Fibroblast of lung (primary cell): ENCODE measurements at places on chromosomes 4 and X.

- DNase-seq, result no peak
Measured at GRCh38 chr4:25769251-25769650, 93.5 kb downstream of the SEL1L3 start.

DNA sequence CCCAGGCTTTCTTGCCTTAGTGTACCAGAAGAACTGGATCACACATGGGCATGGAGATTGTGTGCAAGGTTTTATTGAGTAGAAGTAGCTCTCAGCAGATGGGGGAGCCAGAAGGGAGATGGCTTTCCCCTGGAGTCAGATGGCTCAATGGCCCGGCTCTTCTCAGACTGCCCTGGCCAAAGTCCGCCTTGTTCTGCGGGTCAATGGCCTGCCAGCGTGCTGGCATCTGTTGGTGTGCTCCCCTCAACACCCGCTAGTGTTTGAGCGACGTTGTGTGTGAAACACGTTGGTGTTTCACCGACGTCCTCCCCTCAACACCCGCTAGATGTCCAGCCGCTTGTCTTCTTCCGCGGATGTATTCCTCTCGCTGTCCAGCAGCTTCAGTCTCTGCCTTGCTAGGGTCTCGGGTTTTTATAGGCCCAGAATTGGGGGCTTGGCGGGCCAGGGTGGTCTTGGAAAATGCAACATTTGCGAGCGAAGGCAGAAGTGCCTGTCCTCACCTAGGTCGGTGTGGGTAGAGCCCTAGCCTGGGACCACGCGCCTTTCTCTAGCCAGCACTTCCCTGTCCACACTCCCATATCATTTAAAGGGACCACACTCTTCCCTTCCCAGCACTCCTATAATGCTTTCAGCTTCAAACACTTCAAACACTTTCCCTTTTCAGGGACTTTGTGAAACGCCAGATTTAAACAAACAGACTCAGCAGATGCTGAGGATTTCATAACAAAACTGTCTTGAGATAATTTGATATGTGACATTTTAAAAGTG is 21.1 kb upstream of the PRKG2 start:
- no peak for DNase-seq

DNA sequence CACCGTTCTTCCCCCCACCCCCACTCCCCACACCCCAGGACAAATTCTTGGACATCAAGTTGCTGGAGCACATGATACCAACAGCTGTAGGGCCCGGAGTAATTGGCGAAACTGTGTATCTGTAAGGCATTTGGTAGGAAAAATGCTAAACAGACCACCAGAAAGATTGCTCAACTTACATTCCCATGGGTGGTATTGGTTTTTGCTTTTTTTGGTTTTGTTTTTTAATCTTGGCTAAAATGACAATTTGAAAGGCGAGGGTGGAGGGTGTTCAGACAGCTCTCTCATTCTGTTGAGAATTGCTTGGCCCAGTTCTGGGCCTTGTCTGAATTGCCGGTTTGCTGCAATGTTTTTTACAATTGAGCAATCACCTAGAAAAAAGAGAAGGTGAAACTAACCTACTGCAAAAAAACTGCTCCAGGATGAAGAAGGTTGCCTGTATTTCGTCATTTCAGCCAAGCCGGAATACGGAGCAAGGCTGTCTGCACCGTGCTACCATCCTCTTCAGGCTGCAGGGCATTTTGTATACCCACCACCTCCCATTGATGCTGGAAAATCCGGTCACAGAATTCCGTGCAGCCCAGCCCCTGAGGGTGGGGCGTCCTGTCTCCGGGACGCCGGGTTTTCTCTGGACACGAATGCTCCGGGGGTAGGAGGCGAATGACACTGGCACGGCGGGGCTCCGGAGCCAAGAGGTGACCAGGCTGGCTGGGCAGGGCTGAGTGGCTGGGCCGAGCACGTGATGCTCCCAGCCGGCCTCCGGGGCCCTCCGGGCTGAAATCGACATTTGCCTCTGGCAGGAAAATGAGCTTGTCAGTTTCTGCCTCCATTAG is at the start of gene CLCN4:
Gene CLCN4, plus strand, starts transcription at position 777 of the 833 bp plus-strand sequence. CDS start 28,058 bp downstream, outside the sequence.
- DNase-seq, result peak; percentile 25

DNA sequence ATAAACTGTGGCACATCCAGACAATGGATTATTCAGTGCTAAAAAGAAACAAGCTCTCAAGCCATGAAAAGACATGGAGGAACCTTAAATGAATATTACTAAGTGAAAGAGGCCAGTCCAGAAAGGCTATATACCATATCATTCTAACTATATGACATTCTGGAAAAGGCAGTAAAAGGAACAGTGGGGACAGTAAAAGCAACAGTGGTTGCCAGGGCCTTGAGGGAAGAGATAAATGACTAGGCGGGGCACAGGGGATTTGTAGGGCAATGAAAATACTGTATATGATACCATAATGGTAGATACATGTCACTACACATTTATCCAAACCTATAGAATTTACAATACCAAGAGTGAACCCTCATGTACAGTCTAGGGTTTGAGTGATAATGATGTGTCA is 115.3 kb downstream of the ATP8A1 start:
- no peak for DNase-seq

DNA sequence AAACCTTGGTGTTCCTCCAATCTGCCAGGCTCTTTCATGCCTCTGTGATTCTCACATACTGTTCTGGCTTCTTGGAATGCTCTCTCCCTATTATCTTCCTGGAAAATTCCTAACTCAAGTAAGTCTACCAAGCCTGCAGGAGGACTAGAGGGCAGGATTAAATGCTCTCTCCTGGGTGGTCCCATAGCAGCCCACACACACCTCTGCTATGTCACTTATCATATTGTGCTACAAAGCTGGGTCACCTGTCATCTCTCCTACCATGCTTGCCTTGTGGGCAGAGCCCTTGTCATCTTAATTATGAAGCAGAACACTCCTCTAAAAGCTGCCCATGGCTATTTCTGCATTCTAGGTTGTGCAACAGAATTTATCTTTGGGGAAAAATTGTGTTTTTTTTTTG is 344.5 kb upstream of the NOCT start:
- no peak for DNase-seq

- no peak for DNase-seq
Measured at GRCh38 chrX:137550665-137551261, 15.2 kb upstream of the ZIC3 start.
